Epithelial cell of esophagus (primary cell): ENCODE measurements at places on chromosomes 11 and 22.
A peak's percentile ranks its signal among the peaks of the same experiment; 100 is the strongest.

GRCh38 chr22:44297470-44298061 lies 15.2 kb downstream of the SHISAL1 start:
- DNase-seq, result no peak

GRCh38 chr22:45577746-45578523 lies 75.3 kb downstream of the FBLN1 start:
- peak; percentile 83 for DNase-seq

DNA sequence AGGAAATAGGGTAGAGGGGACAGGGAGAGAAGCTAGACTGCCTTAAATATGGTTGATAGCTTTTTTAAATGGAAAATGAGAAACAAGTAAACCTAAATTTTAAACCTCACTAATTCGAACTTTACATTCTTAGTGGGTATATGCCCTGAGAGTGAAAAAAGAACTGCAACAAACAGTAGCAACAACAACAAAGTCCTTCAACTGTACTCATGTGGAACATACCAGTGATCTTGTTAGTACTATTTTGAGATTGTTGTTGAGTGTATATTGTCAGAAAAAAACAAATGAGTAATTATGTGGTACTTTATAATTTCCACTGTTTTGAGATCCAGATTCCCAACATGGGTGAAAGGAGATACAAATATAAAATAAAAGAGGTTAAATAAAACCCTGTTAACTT lies 88.9 kb upstream of the TNRC6B start:
- no peak for DNase-seq

GRCh38 chr11:98243897-98244296 lies 776.9 kb upstream of the CNTN5 start:
- DNase-seq, result no peak
